ENCODE measurements at places on chromosomes 6 and 20. TPM values are rescaled to one million over a fixed set of nuclear protein-coding genes. Genes with fewer than 3 reads are reported as not detected.

Gene PHACTR3
- total RNA-seq: not detected

- no peak for DNase-seq
Measured at GRCh38 chr6:163327921-163328320, 86.6 kb upstream of the QKI start.

DNA sequence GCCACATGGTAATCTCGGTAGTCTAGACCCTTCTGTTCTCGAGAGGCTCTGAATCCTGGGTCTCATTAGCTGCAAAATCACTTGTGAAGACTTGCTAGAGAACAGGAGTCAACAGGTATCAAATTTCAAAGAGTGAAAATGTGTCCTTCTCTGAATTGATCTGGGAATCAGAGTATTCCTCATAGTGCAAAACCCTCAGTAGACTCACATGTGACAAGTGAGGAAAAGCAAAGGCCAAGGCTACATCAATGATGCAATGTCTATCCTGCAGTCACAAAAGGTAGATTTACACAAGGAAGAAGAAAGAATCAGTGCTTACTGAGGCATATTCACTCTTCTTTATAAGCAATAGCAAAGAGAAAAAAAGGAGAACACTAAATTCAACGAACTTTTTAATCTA, 1220.0 kb upstream of the GJE1 start:
- DNase-seq: no peak

Gene FAM217A
- total RNA-seq: not detected

DNA sequence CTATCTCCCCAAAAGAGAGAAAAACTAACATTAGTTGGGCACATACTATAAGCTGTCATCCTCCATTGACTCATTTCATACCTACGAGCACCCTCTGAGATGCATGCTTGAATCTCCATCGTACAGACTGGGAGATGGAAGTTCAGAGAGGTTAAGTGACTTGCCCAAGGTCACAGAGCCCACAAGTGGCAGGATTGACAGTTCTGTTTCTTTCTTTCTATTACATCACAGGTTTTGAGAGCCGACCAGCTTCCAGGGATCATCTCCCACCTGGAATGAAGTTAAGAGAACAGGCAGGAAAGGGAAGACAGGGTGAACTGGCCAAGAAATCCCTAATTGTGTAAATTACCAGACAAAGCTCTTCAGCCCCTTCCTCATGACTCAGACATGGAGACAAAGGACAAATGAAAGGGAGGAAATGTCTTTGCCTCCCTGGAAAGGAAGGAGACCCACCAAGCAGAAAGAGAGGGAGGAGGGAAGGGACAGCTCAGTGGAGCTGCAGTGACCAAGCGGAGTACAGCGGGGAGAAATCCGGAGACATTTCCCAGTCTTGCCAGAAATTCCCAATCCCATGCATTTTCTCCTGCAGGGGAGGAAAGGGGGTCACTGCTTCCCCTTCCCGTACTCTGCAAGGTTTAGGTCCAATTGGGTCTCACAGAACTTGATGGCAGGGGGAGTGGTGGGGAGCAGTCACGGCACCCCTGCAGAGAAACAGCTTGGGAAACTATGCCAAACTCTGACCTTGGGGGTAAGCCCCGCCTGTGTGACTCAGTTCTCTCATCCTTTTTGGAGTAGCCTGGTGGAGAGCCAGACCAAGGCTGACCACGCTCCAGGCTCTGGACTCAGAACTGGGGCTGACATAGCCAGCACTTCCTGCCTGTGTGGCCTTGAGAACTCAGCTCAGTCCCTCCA, 154.3 kb downstream of the ANKRD60 start:
- DNase-seq: no peak
